MCF 10A (cell line): ENCODE measurements at places on chromosomes 2 and 18.

GRCh38 chr2:96097951-96098823, 18.2 kb downstream of the ADRA2B start:
- no peak for DNase-seq

DNA sequence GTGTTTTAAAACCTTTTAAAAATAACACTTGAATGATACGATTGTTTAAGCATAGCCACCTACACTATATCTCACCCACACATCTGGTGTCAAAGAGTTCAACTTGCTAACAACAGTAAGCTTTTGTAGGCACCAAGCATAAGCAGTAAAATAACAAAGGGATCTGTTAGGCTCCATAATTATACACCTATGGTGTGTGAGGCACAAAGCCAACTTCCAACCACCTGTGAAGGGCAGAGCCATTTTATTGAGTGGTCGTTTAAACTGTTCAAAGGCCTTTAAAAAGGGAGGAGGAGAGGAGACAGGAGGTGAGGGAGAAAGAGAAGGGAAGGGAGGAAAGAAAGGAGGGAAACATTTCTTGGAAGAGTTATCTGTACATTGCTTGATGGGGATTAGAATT, 27.9 kb downstream of the NEMP2 start:
- no peak for DNase-seq

- DNase-seq: no peak
Observed at GRCh38 chr2:7270011-7270431, 352.8 kb downstream of the RNF144A start.

GRCh38 chr18:69968039-69968438, 20.4 kb upstream of the CD226 start:
- no peak for DNase-seq

DNA sequence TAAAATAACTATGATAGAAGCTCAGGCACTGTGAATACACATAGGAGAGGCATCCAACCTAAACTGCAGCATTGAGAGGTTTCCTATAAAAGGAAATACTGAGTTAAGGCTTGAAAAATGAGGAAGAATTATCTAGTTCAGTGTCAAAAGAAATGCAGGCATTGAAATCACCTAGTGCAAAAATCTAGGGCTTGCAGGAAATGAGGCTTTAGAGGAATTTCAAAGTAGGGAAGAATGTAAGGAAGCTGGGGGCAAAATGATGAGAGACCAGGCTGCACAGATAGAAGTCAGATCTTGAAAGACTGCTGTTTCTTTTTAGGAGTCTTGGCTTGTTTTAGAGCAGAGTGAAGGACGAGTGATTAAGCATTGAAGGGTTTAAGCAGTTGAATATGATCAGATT, 28.1 kb upstream of the SCYGR2 start:
- DNase-seq: no peak
